ENCODE measurements at places on chromosomes 13 and 19. TPM values are rescaled to one million over a fixed set of nuclear protein-coding genes. Genes with fewer than 3 reads are reported as not detected.

RASAL3 gene
- total RNA-seq: 3.1 TPM

DAND5 gene
- not detected for total RNA-seq

OLFM4 gene
- total RNA-seq: 0.17 TPM

AMER2 gene
- total RNA-seq: 0.94 TPM

PTH2 gene
- not detected for total RNA-seq

ZNF320 gene
- 5.3 TPM for total RNA-seq

ZNF677 gene
- 24.6 TPM for total RNA-seq

EGLN2 gene
- 64.3 TPM for total RNA-seq

CKM gene
- total RNA-seq: not detected

ZNF30 gene
- 3.4 TPM for total RNA-seq

RNF113B gene
- not detected for total RNA-seq

ADM5 gene
- 2.1 TPM for total RNA-seq

GRK1 gene
- not detected for total RNA-seq

S1PR4 gene
- 2.4 TPM for total RNA-seq

SERPINE3 gene
- not detected for total RNA-seq

SHC2 gene
- 7.3 TPM for total RNA-seq

ZNF563 gene
- 6.8 TPM for total RNA-seq

KLK4 gene
- total RNA-seq: not detected

ZMYM2 gene
- 97.2 TPM for total RNA-seq

KLF1 gene
- not detected for total RNA-seq

ZNF805 gene
- total RNA-seq: 22.6 TPM

CD33 gene
- total RNA-seq: 32.1 TPM

ZNF415 gene
- 3.6 TPM for total RNA-seq

PNMA8B gene
- total RNA-seq: 1.0 TPM

NCR1 gene
- total RNA-seq: not detected

KIR3DL2 gene
- total RNA-seq: not detected

ONECUT3 gene
- not detected for total RNA-seq

GPC5 gene
- total RNA-seq: not detected

ZNF536 gene
- total RNA-seq: 0.17 TPM

TTC9B gene
- not detected for total RNA-seq

CD70 gene
- not detected for total RNA-seq

GNG14 gene
- total RNA-seq: not detected

NEK5 gene
- 0.16 TPM for total RNA-seq

IGFL2 gene
- not detected for total RNA-seq

FUT1 gene
- 6.0 TPM for total RNA-seq

FAAP24 gene
- total RNA-seq: 2.4 TPM

FCER2 gene
- 0.88 TPM for total RNA-seq

KLK1 gene
- 0.68 TPM for total RNA-seq

PCP2 gene
- total RNA-seq: not detected

NBEA gene
- total RNA-seq: 4.4 TPM

MAP4K1 gene
- total RNA-seq: 5.7 TPM

ZNF682 gene
- 2.8 TPM for total RNA-seq

MIR17HG gene
- 4.1 TPM for total RNA-seq

PABPC3 gene
- 0.33 TPM for total RNA-seq

HAUS8 gene
- 3.3 TPM for total RNA-seq

RAB8A gene
- total RNA-seq: 35.7 TPM

CDX2 gene
- not detected for total RNA-seq

MISP gene
- total RNA-seq: not detected
